MCF 10A (cell line): ENCODE measurements at places on chromosomes 2 and 18. TPM values are rescaled to one million over a fixed set of nuclear protein-coding genes. Genes with fewer than 3 reads are reported as not detected.
A peak's percentile ranks its signal among the peaks of the same experiment; 100 is the strongest.

Gene HNMT
- 0.28 TPM in 1 of 2 replicates, not detected in the other for total RNA-seq

DNA sequence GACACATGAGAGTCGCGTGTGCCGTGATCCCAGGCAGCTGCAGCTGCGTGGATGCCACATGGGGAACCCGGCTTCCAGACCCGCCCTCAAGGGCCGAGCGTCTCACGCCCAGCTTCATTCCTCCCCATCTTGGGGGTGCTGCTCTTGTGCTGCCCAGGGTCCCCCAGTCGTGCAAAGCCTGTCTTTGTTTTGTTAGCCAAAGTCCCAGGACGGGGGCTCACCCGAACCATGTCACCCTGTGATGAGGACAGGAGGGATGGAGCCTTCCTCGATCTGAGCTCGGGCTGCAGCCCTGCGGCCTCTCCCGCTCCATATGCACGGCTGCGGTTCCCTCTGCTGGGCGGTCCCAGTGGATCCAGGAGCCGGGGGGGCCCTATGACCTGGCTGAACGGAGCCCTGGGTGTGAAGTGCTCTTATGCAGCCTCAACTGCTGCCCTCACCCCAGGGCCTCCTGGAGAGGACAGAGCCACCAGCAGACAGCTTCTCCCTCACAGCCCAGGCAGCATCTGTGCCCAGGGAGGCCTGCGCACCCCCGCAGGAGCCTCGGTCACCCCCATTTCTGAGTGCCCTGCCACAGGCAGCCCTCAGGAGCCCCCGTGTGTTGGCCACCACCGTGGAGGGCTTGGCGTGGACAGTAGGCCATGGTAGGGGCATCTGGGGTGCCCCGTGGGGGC is 99.0 kb upstream of the CTDP1 start:
- H3K4me1 ChIP-seq, result no peaks in the 10 kb centered on the region
- no peak for DNase-seq
- H3K4me3 ChIP-seq, result no peak overlapping the region
- no peaks in the 10 kb centered on the region for H3K27me3 ChIP-seq
- H3K36me3 ChIP-seq, result peaks cover 7% of the 10 kb centered on the region
- H3K27ac ChIP-seq, result no peak overlapping the region

DNA sequence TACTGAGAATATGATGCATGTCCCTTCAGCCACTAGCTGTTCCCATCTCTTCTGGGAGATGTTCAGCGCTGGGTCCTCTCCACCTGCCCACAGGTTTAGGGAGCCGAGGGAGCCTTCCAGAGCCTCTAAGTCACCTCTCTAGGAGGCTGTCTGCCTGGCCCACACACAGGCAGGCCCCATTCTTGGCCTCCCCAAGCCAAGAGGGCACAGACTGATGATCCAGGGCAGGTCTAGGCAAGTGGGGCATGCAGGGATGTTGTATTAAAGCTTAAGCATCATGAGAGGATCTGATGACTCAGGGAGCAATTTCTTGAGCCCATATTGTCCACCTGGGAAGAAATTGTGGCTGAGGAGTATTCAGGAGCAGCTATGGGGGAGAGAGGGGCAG is 19.9 kb downstream of the TMSB10 start:
- H3K36me3 ChIP-seq, result no peaks in the 10 kb centered on the region
- DNase-seq, result peak; percentile 83
- peak overlapping the region; percentile 28 for H3K27ac ChIP-seq
- no peaks in the 10 kb centered on the region for H3K27me3 ChIP-seq

GRCh38 chr2:13193900-13194299 is 477.2 kb downstream of the TRIB2 start:
- peak; percentile 55 for DNase-seq
- H3K4me3 ChIP-seq, result no peak overlapping the region
- H3K4me1 ChIP-seq, result peaks cover 9% of the 10 kb centered on the region
- no peaks in the 10 kb centered on the region for H3K27me3 ChIP-seq
- H3K36me3 ChIP-seq, result no peaks in the 10 kb centered on the region
- no peak overlapping the region for H3K27ac ChIP-seq

Gene NOSTRIN
- 0.44 and 0.51 TPM in 2 replicates for total RNA-seq

GRCh38 chr2:46294176-46294836 is 2.9 kb upstream of the EPAS1 start:
- H3K4me3 ChIP-seq, result no peak overlapping the region
- H3K27me3 ChIP-seq, result no peaks in the 10 kb centered on the region
- H3K27ac ChIP-seq, result no peak overlapping the region

Gene AMER3
- total RNA-seq, result not detected in 2 replicates

DNA sequence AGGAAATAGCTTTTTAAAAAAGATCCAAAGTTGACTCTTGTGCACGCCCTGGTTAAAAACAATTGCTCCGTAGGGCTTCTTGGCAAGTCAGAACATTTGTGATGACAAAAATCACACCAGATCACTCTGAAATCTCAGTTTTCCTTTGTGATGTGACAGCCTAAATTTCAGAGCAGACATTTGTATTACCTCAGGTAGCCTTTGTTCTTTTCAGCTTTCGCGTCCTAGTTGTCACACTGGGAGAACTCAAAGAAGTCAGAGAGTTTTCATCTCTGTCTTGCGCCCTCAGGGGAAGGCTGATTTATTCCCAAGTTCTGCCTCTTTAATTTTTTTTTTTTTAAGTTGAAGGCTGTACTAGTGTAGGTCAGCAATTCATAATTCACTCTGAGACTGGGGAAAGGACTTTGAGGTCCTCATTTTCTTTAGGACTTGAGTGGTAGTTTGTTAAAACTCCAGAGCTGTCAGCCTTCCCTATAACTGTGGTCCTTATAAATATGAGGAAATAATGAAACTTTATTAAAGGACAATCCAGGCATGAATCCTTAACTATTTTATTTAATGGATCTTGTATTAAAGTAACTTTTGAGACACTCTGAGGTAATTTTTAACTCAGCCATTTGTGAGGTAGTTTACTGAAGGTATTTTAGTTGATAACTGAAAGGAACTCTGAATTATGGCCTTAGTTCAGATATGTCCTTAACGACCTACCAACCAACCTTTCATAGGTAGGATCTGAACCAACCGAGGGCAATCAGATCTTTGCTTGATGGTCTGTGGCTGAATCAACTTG is 525.1 kb upstream of the FAM98A start:
- H3K27me3 ChIP-seq, result no peaks in the 10 kb centered on the region
- no peak for DNase-seq

GRCh38 chr2:207308519-207309224 is 142.9 kb upstream of the KLF7 start:
- H3K27me3 ChIP-seq, result no peaks in the 10 kb centered on the region
- no peak overlapping the region for H3K4me3 ChIP-seq
- no peak for DNase-seq
- H3K27ac ChIP-seq, result no peak overlapping the region

- no peak for DNase-seq
- no peak overlapping the region for H3K27ac ChIP-seq
- no peaks in the 10 kb centered on the region for H3K36me3 ChIP-seq
Measured at GRCh38 chr2:233130481-233131020, 70.4 kb downstream of the INPP5D start.

DNA sequence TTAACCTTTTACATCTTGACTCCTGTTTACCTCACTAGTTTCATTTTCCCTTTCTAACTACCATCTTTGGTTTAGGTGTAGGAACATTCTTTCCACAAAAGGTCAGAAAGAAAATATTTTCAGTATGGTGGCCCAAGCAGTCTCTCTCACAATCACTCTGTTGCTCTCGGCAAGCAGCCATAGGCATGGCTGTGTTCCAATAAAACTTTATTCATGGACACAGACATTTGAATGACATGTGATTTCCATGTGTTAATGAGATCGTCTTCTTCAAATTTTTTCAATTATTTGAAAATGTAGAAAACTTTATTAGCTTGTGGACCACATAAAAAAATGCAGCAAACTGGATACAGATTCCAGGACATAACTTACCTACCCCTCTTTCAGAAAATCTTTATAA is 109.7 kb upstream of the CNTNAP5 start:
- no peaks in the 10 kb centered on the region for H3K27me3 ChIP-seq
- DNase-seq, result no peak
- H3K4me3 ChIP-seq, result no peak overlapping the region
- H3K27ac ChIP-seq, result no peak overlapping the region
- H3K36me3 ChIP-seq, result no peaks in the 10 kb centered on the region

- no peak overlapping the region for H3K27ac ChIP-seq
- no peak overlapping the region for H3K4me3 ChIP-seq
- no peaks in the 10 kb centered on the region for H3K36me3 ChIP-seq
- H3K27me3 ChIP-seq, result peaks cover 16% of the 10 kb centered on the region
- H3K4me1 ChIP-seq, result peaks cover 18% of the 10 kb centered on the region
- DNase-seq, result no peak
Measured at GRCh38 chr2:71780162-71780561, 326.8 kb downstream of the DYSF start.
